ENCODE measurements at places on chromosomes 11 and 22.
A peak's percentile ranks its signal among the peaks of the same experiment; 100 is the strongest.

- DNase-seq = peak; percentile 13
Observed at GRCh38 chr22:50581950-50582492, 628 bp downstream of the CHKB start.

DNA sequence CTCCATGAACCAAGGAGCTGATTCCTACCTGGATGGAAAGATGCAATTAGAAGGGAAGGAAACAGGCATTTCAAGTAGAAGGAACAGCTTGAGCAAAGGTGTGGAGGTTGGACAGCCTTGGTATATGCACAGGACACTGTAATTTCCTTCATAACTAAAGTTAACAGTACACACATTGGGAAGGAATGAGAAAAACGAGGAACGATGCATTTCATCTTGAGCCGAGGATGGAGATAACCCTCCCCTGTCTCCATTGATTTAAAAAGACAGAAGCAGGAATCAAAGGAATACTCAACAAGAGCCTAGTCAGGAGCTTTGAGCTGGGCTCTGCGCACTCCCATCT is 2.3 kb upstream of the PRG2 start:
- DNase-seq = no peak

DNA sequence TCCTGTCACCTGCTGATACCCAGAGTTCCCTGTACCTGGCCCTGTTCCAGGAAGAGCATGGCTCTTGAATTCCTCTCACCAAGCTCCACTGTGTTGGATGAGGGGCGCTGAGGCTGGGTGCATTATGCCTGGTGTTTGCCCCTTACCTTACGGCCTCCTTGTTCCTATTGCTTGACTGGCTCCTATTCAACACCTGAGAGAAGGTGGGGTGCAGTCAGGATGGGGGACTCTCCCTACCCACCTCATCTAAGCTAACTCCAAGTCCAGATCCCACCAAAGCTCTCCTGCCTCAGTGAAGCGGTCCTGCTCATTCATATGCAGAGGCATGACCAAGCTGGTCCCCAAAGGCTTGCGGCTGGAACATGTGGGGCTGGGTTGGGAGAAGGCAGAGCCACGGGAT is 35.8 kb upstream of the RIC3 start:
- DNase-seq = no peak

GRCh38 chr11:120223793-120224192 is 13.0 kb downstream of the OAF start:
- DNase-seq = no peak

GRCh38 chr11:18229501-18229900 is 7.1 kb downstream of the SAA4 start:
- no peak for DNase-seq

DNA sequence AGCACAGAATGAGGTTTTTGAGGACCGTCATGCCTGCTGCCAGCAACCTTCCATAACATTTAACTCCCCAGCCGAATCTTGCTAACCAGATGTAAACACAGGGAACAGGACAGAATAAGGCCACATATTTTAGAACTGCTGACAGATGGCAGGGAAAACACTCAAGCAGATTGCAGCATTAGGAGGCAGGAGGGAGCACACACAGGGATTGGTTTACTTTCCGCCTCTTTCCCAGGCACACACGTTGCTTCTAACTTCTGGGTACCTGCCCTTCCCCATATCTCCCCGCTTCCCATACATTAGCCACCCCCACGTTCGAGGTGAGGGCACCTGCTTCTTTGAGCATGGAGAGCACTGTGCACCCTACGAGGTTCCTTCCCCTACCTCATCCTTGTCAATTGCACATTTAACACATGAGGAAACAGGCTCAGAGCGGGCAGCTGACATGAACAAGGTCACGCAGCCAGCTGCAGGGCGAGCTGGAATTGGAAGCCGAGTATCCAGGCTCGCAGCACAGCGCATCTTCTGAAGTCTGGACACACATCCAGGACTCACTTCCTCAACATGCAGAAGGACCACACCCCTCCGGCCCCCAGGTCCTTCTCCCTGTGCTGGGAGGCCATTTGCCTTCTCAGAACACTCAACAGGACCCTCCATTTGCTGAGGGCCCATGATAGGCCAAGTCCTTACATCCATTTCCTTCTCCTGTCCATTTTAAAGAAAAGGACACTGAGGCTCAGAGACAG is 18.7 kb downstream of the ASPHD2 start:
- DNase-seq = no peak

DNA sequence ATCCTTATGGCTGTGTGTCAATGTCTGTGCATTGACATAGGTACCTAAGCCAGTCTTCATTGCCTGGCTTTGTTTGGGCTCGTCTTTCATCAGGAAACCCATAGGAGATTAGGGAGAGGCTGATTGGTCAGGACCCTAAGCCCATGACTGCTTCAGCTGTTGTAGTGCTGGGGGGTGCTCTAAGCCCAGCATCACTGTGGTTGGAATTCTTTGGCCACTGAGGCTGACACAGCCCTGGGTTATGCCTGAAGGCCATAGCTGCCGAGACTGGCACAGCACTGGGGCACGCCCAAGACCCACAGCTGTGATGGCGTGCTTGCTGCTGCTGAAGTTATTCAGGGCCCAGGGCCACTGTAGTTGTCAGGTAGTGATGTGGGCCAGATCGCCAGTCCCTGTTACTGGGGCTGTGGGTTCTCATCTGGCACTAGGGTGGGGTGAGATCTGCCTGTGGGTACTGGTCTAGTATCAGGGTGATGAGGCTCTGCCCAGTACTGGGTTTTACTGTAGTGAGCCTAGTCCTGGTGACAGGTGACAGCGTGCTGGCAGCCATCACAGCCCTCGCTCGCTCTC is 4.9 kb downstream of the USP18 start:
- DNase-seq = no peak

GRCh38 chr11:3184732-3185347 is 19.7 kb upstream of the OSBPL5 start:
- no peak for DNase-seq

- no peak for DNase-seq
Observed at GRCh38 chr11:15590132-15590531, 475.4 kb downstream of the INSC start.

- no peak for DNase-seq
Observed at GRCh38 chr11:92225568-92226330, 1.1 kb downstream of the FAT3 start.

DNA sequence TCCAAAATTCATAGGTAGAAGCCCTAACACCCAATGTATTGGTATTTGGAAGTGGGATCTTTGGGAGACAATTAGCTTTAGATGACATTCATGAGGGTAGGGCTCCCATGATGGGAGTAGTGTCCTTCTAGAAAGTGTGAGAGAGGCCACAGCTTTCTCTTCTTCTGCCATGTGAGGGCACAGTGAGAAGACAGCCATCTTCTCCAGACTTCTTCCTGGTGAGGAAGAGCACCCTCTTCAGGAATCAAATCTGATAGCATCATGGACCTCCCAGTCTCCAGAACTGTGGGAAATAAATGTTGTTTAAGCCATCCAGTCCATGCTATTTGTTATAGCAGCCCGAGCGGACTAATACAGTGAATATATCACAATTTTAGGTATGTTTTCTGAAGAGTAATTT is 96.9 kb downstream of the CNTN5 start:
- no peak for DNase-seq

- no peak for DNase-seq
Observed at GRCh38 chr11:126048197-126048596, 14.5 kb downstream of the CDON start.

- DNase-seq = no peak
Observed at GRCh38 chr11:78318321-78319114, 99.1 kb downstream of the GAB2 start.

DNA sequence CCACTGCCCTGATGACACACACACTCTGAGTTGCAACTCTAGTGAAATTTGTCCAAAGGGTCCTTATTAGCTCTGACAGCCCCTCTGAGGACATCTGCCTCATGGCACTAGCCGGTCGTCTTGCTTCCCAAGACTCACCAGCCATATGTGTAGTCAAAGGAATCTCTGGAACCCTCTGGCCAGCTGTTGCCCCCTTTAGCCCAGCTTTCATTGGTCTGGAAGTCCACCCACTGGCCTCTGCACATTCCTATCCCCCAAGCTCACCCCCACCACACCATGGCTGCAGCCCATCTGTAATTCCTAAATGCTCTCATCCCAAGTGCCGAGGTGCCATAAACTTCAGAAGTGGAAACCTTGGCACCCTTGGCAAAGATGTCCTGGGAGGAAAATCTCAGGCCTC is 24.3 kb downstream of the SYT7 start:
- DNase-seq = no peak

- DNase-seq = no peak
Observed at GRCh38 chr11:16738947-16739815, 734 bp downstream of the C11orf58 start.

DNA sequence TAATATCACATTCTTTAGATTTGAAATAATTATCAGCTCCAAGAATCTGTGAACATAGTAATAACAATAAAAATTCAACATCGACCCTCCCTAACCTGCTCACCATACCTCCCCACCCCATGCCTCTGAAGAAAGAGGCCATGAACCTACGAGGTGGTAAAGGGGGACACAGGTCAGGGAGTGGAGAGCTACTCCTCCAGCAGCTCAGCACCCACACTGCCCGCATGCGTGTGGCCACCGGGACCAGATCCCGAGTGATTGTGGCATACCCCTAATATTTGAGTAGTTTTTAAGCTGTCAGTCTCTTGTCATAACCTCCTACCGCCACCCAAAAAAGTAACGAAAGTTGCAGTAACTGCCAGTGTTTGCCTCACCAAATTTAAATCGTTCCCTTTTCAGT is 16.8 kb upstream of the ADSL start:
- DNase-seq = no peak

DNA sequence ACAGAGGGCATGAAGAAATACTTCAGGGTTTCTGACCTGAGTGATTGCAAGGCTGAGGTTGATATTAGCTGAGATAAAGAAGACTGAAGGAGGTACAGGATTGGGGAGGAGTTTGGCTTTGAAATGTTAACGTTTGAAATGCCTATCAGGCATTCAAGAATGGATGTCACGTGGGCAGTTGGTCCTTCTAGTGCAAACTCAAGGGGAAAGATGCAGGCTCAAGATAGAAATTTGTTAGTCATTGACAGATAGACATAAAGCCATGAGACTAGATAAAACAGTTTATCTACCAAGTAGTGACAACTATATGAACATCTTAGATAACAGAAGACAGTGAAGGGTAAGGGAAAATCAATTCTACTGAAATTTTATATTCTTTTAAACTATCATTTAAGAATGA is 23.1 kb downstream of the TTC17 start:
- DNase-seq = no peak

- no peak for DNase-seq
Observed at GRCh38 chr11:10893714-10894151, 35.9 kb upstream of the ZBED5 start.

GRCh38 chr11:67278939-67279588 is 10.0 kb upstream of the ANKRD13D start:
- no peak for DNase-seq

DNA sequence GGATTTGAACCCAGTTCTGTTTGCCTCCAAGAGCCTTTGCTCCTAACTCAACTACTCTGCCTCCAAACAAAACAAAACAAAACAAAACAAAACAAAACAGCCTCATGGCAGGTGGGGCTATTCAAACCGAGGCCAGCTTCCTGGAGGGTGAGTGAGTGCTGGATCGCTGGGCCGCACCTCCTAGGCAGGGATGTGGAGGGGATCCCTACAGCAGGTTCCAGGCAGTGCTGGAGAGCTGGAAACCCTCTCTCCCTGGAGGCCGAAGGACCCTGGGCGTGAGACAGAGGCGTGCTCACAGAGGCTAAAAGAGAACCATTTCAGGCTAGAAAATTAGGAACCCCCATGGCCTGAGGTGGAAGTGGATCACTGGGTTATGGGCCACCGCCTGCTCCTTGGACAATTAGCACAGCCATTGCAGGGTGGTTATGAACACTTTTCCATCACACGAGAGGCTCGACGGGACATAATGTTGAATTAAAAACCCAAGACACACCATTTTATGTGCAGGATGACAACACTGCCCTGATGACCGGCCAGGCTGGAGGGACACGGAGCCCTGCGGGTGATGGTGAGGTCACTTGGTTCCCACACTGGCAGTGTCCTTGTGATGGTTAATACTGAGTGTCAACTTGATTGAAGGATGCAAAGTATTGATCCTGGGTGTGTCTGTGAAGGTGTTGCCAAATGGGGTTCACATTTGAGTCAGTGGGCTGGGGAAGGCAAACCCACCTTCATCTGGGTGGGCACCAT is 35.2 kb downstream of the SHISAL1 start:
- DNase-seq = no peak

- no peak for DNase-seq
Observed at GRCh38 chr22:38618682-38619081, 37.5 kb downstream of the FAM227A start.

- DNase-seq = no peak
Observed at GRCh38 chr11:66467034-66467659, 442 bp downstream of the PELI3 start.

GRCh38 chr11:8070417-8071115 is 10.4 kb upstream of the TUB start:
- no peak for DNase-seq

DNA sequence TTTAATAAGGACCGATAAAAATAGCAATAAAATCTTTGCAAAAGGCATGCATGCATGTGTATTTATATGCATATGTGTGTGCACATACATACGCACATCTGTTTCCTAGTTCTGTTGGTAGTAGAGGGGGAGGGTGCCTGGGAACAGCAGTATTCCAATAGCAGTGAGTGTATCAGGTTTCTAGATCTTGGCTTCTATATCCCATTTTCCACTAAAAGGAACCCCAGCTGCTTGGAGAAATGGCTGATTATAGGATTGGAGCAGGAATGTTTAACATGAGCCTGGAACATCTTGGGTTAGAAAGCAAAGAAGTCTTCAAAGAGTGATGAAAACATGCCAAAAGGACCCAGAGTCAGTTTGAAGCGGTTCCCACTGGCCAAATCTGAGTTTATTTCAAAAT is 21.0 kb downstream of the TNRC6B start:
- no peak for DNase-seq

- DNase-seq = no peak
Observed at GRCh38 chr11:61650781-61651571, 29.2 kb upstream of the DAGLA start.

GRCh38 chr22:24553597-24554312 is 1.2 kb downstream of the GUCD1 start:
- DNase-seq = no peak

DNA sequence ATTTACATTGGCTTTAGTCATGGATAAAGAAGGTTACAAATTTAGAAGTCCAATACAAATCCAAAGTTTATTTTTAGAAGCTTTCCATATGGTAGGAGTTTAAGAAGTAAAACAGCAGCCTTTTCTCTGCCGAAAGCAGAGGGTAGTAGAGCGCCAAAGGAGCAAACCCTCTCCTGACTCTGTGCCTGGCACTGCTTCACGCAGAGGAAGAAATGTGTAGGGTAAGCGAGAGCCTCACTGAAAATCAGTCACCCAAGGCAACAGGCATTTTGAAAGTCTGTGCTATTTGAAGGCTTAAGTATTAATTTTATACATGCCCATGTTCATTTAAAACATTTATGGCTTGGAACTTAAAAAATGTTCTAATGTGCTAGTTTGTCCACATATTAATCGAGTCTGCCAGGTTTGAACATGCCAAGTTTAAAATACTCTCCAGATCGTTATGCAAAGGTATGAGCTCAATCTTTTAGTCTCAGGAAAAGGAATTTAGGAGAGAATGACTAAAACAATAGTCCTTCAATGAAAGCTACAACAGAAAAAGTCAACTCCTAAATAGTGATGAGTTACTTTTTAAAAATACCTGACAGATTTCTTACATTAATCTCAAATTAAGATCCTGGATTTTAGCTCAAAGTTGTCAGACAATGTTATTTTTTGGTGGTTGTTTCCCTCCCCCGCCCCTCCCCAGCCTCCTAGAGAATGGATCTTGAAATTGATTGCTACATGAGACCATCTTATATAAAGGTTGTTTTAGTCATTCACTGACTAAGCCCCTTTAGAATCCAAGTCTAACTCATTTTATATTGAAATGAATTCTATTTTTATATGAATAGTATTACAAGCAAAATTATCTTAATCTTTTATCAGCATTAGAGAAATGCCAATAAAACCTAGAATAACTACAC is 38.7 kb downstream of the MRTFA start:
- DNase-seq = no peak

Measured in T-helper 22 cell (primary cell).